Endothelial cell (in vitro differentiated cells): ENCODE measurements at places on chromosomes 7 and 10.

DNA sequence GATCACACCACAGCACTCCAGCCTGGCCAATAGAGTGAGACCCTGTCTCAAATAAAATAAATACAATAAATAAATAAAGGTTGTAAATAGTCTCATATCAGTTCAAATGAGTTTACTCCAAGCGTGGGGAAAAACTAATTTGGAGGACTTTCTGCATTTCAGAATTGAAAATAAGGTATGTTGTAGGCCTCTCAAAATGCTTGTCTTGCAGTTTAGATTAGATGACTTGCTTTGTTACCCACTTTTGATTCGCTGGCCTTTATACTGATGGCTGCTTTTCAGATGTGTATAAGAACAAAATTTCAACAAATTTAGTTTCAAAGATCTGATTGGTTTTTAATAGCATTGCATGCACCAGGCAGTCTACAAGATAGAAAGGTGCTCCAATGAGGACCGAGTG is 2.2 kb upstream of the C10orf143 start:
- H3K4me1 ChIP-seq, result peaks cover 14% of the 10 kb centered on the region
- H3K27me3 ChIP-seq, result peaks cover 8% of the 10 kb centered on the region
- DNase-seq, result no peak
- H3K27ac ChIP-seq, result no peak overlapping the region

DNA sequence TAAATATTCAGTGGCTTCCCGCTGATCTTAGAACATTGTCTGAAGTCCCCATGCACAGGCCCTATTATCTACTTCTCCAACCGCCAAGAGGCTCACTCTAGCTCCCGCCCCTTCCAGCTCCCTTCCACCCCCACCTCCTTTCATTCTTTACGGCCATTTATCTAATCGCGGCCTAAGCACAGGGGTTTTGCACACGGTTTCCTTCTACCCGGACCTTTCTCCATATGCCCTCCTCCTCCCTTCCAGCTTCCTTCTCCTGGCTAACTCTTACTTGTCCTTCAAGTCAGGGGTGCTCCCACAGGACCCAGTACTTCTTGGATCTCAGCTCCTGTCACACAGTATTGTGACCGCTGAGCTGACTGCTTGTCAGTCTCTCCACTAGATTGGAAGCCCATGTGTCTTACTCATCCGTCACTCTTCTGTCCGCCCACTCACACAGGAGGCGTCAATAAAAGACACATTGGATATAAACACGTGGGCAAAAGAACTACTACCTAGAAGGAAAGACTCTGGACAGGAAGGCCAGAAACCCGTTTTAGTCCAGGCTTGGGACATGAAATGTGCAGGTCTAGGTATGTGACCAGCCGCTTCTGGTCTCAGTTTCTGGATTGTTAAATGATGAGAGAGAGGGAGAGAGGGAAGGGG is 20.2 kb upstream of the HPS1 start:
- H3K4me3 ChIP-seq, result no peak overlapping the region
- H3K36me3 ChIP-seq, result no peaks in the 10 kb centered on the region
- no peak overlapping the region for H3K27ac ChIP-seq
- H3K4me1 ChIP-seq, result peaks cover 16% of the 10 kb centered on the region
- DNase-seq, result no peak
- peaks cover 10% of the 10 kb centered on the region for H3K27me3 ChIP-seq

DNA sequence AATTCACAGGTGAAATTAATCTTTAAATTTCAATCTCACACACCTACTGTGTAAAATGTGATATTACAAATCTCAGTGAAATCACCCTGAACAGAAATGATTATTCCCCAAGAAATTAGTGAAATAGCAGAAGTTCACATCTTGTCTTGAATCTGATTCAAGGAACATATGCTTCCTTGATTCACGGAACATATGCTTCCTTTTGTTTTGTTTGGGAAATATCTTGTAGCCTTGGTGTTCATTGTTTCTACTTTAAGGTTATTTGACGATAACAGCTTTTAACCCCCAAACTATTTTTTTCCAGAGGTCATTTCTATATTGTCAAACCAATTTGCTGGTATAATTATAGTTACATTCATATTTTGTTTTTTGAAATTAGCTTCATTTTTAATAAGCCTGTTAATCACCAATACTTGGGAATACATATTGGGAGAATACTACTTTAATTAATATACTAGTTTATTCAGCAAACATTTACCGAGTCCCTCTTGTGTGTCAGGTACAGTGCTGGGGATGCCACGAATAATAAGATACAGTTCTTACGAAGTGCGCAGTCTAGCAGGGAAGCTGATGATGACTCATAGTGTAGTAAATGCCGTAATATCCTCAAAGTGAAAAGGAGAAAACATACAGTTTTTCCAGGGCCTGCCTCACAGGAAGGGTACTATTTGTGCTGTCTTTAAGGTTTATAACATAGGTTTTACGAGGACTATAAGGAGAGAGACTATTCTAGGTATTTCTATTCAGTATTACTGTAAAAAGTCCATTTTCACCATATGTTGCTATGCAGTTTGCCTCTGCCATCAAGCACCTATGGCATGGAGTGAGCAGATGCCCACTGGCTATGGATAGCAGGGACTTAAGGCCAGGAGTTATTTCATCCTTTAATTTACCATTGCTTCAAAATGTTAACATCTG is 32.5 kb downstream of the PRKAR2B start:
- peaks cover 7% of the 10 kb centered on the region for H3K36me3 ChIP-seq
- peak overlapping the region; percentile 52 for H3K4me3 ChIP-seq
- no peak for DNase-seq

- no peaks in the 10 kb centered on the region for H3K27me3 ChIP-seq
- H3K4me1 ChIP-seq, result no peaks in the 10 kb centered on the region
- no peaks in the 10 kb centered on the region for H3K36me3 ChIP-seq
- no peak overlapping the region for H3K4me3 ChIP-seq
- H3K27ac ChIP-seq, result no peak overlapping the region
Observed at GRCh38 chr10:120656107-120656506, 195.1 kb upstream of the WDR11 start.

GRCh38 chr7:30390736-30391636 is 87.6 kb downstream of the NOD1 start:
- H3K27me3 ChIP-seq, result no peaks in the 10 kb centered on the region
- H3K4me1 ChIP-seq, result peaks cover 33% of the 10 kb centered on the region
- no peak for DNase-seq
- H3K4me3 ChIP-seq, result no peak overlapping the region

DNA sequence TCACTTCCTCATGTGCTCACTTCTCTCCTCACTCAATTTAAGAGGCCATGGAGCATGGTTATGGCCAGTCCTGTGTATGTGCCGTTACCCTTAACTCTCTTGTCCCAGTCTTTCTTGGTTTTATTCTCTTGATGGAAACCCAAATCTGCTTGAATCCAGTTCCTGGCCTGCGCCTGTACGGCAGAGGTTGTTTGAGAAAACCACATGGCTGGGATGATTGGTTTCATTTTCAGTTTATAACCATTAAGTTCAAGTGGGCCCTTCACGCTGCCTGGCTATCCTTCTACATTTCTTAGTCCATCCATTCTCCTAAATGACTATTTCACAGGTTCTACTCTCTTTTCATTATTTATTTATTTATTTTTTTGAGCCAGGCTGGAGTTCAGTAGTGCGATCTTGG is 1.6 kb upstream of the ZNF239 start:
- no peak overlapping the region for H3K27ac ChIP-seq
- peaks cover 7% of the 10 kb centered on the region for H3K27me3 ChIP-seq
- H3K36me3 ChIP-seq, result no peaks in the 10 kb centered on the region
- DNase-seq, result no peak
